Daoy (cell line): ENCODE measurements at places on chromosomes 4 and X. TPM values are rescaled to one million over a fixed set of nuclear protein-coding genes. Genes with fewer than 3 reads are reported as not detected.

GRCh38 chr4:83870328-83870950, 334.5 kb downstream of the GPAT3 start:
- no peak for DNase-seq

DNA sequence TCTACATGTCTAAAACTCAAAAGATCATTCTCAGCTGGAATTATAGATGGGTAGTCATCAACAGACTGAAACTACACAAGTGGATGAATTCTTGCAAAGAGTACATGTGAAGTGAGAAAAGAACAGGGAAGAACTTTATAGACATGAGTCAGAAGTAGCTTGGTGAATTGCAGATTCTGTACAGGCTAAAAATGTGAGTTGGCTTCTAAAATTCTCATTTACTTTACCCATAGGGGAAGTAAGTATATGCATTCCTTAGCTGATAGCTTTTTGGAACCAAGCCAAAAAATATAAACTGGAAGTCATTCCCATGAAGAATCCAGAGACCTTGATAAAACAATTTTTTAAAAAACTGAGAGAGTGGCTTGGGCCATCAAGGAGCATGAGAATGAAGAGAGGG, 584.2 kb upstream of the FTHL17 start:
- no peak for DNase-seq

GRCh38 chr4:136314686-136315085, 1217.6 kb downstream of the PCDH18 start:
- DNase-seq: no peak

GRCh38 chr4:77308843-77309242, 151.8 kb downstream of the CCNG2 start:
- no peak for DNase-seq

DNA sequence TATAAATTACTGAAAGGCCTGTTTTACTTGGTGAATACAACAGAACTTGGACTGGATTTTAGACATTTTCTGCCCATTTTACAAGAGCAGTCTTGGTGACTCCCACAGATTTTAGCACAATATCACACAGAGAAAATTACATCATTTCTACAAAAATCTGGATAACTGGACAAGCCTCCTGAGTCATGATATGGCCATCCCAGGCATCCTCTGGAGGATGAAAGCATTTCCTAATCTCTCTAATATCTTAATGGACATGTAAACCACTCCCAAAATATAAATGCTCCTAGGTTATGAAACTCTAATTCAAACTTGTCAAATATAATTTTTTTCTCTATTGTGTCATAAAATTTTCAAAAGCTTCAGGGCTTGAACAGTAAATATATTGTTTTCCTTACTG, 1170.8 kb upstream of the PCDH7 start:
- DNase-seq: no peak

DNA sequence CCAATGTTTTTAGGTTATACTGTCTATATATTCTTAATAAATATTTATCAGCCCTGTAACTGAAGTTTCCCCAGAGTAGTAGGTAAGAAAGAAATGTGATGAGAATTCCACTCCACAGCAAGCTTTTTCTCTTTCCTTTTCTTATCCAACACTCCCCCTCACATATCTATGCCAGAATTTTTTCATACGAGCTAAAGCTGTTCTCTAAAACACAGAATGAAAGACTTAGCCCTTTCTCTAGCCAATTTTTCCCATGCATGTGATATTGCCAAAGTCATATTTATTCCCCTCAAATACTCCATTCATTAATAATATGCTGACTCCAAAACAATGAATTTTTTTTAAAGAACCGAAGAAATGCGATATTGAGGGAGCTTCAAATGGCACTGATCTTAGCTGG, 32.3 kb downstream of the VEGFC start:
- no peak for DNase-seq

DNA sequence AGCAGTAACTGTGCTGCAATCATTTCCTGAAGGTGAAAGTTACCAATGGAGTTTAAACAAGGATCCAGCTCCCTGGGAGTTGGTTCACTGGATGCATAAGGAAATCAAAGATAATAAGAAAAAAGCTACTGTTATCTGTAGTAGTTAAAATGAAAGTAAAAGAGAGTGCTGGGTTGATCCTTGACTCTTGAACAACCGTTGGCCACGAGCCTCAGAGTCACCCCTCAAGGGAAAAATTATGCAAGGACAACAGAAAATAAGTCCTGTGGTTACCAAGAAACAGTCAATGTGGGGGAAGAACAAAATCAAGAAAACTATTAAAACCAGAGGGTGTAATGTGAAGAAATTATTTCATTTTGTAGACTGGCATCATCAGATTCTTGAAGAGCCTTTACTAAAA, 49.7 kb upstream of the DDIT4L start:
- no peak for DNase-seq

GRCh38 chr4:110075083-110075738, 123.2 kb downstream of the ELOVL6 start:
- no peak for DNase-seq

- DNase-seq: no peak
Observed at GRCh38 chrX:136097871-136098805, 49.2 kb upstream of the FHL1 start.

DNA sequence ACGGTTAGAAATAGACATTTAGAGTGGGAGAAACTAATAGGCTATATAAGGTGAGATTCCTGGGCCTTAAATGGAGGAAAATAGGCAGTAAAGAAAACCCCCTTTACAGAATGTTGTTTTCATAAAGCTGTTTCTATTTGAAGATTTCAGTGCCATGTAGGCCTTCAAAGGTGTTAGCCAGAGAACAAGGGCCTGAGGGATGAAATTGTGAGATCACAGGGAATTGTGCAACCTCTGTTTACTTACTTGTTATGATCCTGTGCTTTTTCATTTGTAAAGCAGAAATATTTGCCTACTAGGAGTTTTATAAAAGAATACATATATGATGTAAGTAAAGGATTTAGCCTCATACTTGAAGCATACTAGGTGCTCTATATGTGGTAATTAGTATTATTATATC, 272.9 kb upstream of the ARX start:
- DNase-seq: no peak

The AKAP4 gene
- not detected in 2 replicates for total RNA-seq

The PNMA5 gene
- not detected in 2 replicates for total RNA-seq

The WAS gene
- total RNA-seq: 0.57 TPM in 1 of 2 replicates, not detected in the other

The GAGE12J gene
- not detected in 2 replicates for total RNA-seq
